ENCODE measurements at places on chromosomes 16 and 17.

DNA sequence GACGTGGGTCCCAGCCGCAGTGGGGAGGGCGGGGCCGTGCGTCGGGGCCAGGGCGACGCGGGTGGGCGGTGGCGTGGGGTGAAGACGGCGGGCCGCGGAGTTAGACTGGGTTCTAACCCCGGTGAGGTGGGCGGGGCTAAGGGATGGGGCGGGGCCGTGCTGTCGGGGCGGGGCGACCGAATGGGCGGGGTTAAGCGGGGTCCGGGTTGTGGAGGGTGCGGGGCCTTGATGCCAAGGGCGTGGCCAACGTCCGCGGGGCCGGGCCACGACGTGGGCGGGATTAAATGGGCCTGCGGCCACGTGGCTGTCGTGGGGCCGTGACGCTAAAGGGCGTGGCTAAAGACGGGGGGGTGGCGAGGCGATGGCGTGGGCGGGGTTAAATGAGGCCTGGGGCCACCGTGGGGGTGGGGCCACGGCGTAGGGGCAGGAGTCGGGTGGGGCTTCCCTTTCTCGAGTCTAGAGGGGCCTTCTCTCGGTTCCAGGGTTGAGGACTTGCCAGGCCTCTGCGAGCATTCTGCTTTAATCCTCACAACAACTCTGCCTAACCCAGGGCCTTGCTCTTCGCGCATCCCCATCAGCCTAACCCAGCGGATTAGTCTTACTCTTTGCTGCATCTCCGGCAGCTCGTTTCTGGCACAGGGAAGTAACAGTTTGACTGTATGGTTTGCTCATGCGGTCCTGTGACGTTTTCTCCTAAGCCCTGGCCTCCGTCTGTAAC, 739 bp downstream of the TCF25 start:
- peak; percentile 94 for DNase-seq

GRCh38 chr17:18015593-18015992, 23.4 kb downstream of the ATPAF2 start:
- DNase-seq, result no peak

- no peak for DNase-seq
Observed at GRCh38 chr17:31548709-31549108, 157.2 kb downstream of the RAB11FIP4 start.

DNA sequence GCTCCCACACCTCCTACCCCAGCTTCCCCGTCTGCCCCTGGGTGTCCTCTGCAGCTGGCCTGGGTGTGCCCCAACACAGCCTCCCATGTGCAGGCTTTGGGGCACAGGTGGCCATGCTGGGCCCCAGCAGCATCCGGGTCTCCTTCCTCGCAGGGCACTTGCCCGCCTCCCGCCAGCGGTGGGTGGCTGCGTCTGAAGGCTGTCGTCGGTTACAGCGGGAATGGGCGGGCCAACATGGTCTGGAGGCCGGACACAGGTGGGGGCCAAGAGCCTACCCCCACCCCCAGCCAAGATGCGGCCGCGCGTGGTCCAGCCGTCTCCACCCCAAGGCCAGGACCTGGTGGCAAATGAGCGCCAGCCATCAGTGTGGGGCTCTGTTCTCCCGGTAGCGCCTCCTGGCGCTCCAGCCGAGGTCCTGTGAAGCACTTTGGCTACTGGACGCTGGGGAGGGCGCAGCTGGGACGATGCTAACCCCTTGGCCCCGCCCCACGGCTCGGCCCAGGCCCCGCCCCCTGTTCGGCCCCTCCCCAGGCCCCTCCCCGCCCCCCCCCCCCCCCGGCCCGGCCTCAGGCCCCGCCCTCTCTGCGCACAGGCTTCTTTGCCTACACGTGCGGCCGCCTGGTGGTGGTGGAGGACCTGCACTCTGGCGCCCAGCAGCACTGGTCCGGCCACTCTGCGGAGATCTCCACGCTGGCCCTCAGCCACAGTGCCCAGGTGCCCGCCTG, 7.3 kb upstream of the RHOT2 start:
- peak; percentile 75 for DNase-seq

- no peak for DNase-seq
Observed at GRCh38 chr17:36198831-36199465, 2.4 kb upstream of the CCL3L1 start.

DNA sequence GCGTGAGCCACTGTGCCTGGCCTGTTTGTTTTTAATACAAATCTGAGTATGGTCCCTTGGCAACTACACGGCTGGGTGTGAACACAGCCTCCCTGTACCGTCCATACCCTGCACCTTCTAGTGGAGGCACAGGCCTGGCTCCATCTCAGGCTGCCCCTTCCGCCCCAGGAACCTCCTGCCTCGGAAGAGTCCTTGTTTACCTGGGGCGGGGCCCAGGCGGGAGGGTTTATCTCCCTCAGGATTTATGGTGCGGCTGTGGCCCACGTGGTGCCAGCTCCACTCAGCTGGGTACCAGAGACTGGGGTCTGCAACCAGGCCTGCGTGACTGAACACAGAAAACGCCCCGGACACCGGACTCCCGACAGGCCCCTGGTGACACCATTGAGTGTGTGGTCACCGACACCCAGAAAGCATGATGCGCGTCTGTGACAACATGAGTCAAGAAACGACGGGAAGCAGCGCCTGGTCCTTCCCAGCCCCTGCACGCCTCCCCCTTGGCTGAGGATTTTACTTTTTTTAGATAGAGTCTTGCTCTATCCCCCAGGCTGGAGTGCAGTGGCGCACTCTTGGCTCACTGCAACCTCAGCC, 19.0 kb downstream of the UNKL start:
- no peak for DNase-seq

- peak; percentile 62 for DNase-seq
Observed at GRCh38 chr17:13735444-13735843, 133.7 kb upstream of the HS3ST3A1 start.

GRCh38 chr17:41773190-41773588, 13.3 kb downstream of the JUP start:
- DNase-seq, result peak; percentile 88

GRCh38 chr17:45145035-45145389, 3.3 kb upstream of the HEXIM1 start:
- DNase-seq, result no peak

DNA sequence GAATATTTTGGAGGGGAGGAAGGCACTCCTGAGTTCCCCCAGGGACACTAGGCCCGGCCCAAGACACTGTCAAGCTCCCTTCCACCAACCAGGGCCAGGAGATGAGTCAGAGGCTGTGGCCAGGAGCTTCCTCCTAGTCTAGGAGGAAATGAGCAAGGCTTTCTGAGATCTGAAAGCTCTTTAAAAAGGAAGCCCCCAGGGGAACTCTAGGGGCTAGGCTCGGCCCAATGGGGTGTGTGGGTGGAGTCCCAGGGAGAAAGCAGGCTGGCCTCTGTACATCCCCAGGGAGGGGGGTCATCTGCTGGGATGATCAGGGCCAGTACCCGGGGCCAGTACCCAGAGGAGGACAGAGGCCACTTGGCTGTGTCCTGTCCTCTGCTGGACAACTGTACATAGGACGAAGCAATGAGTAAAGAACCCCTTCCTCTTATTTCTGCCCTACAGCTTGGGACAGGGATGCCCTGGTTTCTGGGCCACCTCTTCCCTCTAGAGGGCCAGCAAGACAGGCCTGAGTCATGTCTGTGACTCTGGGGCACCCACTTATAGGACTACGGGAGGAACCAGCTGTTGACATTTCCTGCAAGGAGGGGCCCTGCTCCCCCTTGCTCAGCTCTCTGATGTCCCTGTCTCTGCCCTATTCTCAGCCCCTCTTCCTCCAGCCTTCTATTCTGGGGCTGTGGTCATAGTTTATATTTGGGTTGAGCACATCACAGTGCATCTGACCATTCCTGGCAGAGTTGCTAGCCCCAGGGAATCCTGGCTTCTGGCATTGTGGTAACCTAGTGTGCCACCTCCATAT, 2.7 kb downstream of the FHOD1 start:
- peak; percentile 90 for DNase-seq

DNA sequence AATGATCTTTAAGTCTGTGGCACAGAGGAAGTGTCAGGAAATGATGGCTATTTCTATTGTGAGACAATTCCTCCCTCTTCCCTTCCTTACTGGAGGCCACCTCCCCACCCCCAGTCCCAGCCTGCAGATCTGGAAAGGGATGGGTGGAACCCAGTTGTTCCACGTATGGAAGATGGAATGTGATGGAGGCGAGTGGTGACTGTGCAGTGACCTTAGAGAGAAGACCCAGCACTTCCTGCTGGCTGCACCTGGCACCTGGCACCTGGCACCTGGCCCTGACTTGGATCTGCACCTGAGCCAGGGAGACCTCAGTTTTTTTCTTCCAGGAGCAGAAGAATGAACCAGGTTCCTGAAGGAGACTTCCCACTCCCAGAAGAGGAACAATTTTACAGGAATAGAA, 33.0 kb upstream of the TMC5 start:
- no peak for DNase-seq

- peak; percentile 99 for DNase-seq
Observed at GRCh38 chr17:41547921-41548843, 20.1 kb upstream of the KRT19 start.

DNA sequence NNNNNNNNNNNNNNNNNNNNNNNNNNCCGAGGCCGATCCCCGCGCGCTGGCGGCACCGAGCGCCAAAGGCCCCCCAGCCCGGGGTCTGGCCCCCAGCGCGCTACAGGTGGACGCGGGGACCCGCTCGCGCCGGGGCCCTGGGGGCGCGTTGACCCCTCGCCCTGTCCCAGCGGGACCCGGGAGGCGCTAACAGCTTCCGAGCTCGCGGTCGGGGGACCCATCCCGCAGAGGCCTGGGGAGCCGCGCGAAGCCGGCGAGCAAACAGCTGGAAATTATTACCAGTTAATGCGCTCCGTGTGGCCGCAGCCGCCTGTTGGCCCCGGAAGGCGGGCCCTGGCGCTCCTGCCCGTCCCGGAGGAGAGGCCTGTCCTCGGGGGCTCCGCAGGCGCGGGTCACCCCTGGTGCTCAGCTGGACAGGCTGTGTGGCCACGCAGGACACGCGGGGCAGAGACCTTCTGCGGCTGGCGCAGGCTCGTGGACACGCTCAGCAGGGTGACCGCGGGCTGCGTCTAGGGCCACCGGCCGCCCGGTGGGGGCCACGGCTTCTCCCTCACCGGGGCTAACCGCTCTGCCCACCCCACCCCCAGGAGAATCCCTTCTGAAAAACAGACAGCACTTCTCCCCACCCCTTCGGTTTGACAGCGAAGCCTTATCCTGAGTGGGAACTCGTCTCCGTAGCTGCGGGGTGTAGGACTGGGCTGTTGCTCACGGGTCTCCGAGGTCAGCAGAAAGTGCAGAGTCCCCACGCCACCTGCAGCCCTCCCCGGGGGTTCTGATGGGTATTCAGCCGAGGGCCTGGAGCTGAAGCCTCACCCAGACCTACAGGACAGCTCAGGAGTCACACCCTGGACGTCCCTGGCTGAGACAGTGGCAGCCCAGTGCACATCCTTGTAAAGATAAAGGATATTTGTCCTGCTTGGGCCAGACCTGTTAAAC, 138.7 kb upstream of the RPH3AL start:
- peak; percentile 72 for DNase-seq

- no peak for DNase-seq
Observed at GRCh38 chr17:43900858-43901754, 6.2 kb downstream of the MPP2 start.

Data from foreskin fibroblast (primary cell).